ENCODE measurements at places on chromosomes 1 and 21.
A peak's percentile ranks its signal among the peaks of the same experiment; 100 is the strongest.

DNA sequence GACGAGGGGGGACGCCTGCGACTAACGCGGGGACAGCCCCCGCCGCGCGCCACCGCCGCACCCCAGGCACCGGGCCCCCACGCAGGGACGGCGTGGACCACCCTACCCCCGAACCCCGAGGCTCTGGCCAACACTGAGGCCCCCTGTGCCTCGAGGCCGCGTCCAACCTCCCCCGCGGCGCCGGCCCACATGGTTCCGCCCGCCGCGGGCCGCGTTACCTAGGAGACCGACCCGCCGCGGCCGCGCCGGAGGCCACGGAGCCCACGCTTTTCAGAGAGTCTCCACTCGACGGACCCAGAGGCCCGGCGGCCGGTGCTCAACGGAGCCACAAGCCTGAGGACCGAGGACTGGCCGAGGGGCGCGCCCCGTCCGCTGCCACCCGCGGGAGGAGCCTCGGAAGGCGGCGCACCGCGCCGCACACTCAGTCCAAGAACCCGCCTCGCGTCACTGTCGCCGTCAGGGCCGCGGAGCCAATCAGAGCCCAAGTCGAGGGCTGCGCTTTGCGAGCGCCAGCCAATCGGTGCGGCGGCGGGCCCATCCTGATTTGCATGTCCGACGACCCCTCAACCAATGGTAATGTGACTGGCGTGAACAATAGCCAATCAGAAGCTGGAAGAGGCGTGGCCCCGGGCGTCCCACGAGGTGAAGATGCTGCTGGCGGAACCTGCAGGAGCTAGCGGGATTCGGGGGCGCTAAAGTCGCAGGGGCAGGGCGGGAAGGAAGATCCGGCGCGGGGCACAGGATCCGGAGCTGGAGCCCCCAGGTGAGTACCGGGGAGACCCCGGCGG lies at the start of gene NPHP4:
Gene NPHP4, minus strand, starts transcription at position 400 of the 788 bp plus-strand sequence. CDS start 6,136 bp downstream, outside the sequence.
- DNase-seq = peak; percentile 100

GRCh38 chr1:98704474-98704873 lies 43.0 kb downstream of the SNX7 start:
- DNase-seq = peak; percentile 49

DNA sequence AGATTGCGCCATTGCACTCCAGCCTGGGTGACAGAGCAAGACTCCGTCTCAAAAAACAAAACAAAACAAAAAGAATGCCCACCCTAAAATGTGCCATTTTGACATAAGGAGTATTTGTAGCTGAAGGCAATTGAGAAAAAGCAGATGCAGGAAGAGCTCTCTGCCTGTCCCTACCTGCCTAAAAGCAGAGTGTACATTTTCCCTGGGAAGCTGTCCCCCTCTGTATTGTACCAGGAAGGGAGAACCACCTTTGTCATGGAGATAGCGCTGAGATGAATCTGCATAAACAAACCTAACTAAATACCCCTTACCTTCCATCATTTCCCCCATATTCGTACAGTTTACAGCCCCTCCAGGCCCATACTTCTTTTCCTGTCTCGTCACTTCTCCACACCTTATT lies 94.4 kb upstream of the SLC45A1 start:
- DNase-seq = no peak

GRCh38 chr1:202159534-202160371 lies 649 bp downstream of the PTPN7 start:
- no peak for DNase-seq

GRCh38 chr1:183576537-183576936 lies 13.7 kb downstream of the NCF2 start:
- DNase-seq = no peak

- DNase-seq = peak; percentile 17
Observed at GRCh38 chr1:11845641-11846335, 1.8 kb downstream of the NPPA start.

GRCh38 chr1:181538836-181539235 lies 55.5 kb downstream of the CACNA1E start:
- no peak for DNase-seq

DNA sequence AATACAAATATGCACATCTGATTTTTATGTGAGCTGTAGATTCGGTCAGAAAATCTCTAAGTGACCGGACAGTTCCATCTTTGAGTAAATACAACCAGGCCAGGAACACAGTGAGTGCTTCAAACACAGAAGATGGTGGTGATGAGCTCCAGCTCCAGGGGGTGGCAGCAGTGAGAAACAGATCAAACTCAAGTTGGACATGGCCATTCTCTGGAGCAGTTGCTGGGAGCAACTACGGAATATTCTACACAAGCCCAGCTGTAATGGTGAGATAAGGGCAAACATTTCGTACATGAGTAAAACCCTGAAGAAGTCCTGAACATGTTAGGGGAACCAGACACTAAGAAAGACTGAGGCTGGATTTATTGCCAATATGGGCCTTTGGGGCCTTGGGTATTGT lies 100.7 kb downstream of the BARHL2 start:
- DNase-seq = no peak

DNA sequence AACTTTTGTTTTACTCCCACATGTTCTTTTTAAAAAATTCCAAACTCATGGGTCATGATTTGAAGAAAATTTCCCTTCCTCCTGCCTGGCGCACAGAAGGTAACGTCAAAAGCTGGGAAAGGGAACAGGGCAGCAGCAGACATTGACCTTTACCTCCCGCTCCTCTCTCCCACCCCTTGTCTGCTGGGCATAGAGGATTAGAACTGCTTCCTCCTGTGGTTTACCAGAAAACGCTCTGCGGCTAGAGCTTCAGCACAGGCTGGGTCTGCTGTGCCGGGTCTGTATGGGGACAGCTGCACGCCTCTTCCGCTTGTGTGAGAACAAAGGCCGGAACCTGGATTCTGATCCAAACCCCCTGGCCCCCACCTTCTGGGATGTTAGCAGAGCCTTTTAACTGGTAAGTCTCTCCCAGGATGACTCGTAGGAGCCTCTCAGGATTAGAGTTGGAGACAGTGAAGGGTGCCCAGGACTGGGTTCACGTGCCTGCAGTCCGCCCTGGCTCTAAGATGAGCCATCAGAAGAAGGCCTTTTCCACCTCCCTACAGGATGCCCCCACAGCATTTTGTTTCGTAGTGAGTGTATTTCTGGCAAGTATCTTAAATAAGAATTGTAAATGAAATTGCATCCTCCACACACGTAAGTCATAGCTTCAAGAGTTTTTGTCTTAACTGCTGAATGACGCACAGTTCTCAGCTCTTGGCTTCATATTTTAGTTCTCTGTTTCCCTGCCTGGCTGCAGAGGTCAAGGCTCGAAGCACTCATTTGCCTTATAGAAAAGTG lies 5.2 kb downstream of the H6PD start:
- no peak for DNase-seq

GRCh38 chr1:186802388-186802787 lies 26.4 kb upstream of the PLA2G4A start:
- no peak for DNase-seq

GRCh38 chr1:26768755-26769154 lies 19.0 kb upstream of the PIGV start:
- DNase-seq = peak; percentile 92

- no peak for DNase-seq
Observed at GRCh38 chr1:47756006-47756405, 241.2 kb downstream of the TRABD2B start.

DNA sequence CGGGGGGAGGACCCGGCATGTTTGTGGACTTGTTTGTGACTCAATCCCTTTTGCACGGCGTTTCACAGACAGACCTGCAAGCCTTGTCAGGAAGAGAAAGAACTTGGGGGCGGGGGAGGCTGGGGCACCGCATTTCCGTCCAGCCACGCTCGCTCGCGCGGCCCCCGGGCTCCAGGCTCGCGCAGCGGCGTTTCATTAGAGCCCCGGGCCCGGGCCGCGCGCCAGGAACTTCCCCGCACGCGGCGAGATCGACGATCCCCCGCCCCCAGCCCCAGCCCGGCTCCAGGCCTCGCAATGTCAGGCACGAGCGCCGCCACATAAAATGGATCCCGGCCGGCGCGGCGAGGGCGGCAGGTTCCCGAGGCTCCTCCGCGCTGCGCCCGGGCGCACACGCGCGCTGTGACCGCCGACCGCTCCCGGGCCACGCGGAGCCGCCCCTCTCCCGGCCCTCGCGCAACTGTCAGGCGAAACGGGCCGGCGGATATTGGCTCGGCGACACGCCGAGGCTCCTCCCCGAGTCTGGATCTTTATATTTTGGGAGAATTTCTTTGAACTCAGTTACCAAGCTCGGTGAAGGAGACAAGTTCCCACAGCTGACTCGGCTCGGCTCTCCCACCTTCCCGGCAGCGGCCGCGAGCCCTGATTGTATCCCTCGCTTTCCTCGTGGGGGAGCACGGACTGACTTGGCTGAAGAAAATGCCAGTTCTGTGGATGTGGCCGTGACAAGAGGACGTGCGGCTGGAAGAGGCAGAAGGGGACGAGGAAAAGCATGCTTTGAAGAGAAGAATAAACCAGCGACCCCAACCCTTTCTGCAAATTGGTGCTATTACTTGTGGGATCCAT lies at the start of gene KIF26B:
Gene KIF26B, plus strand, starts transcription at position 557 of the 843 bp plus-strand sequence. CDS start 440 bp downstream, outside the sequence.
- peak; percentile 46 for DNase-seq

DNA sequence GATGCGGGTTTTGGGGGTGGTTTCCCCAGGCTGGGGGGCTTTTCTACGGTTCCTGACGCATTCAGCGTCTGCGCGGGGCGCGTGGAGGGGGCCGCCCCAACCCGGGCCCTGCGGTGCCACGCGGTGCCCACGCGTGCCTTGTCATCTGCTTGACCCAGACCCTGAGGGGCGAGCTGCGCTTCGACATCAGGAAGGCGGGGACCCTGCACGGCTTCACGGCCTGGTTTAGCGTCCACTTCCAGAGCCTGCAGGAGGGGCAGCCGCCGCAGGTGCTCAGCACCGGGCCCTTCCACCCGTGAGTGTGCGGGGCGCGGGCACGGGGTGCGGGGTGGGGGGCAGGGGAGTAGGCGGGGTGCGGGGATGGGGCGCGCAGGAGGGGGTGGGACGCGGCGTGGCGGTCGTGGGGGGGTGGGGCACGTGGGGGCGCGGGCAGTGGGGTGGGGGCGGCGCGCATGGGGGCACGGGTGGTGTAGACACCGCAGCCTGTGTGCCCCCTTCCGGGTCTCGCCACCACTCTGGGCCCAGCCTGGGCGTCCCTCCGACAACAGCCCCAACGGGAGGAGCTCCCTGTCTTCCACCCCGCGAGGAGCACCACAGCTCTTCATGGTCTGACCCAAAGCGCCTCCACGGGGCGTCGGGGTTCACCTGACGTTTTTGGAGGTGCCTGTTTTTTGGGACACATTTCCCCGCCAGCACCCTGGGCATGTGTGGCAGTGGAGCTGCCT lies 26.3 kb downstream of the PRMT2 start:
- no peak for DNase-seq

- peak; percentile 42 for DNase-seq
Observed at GRCh38 chr21:36891692-36892091, 74.8 kb downstream of the HLCS start.

DNA sequence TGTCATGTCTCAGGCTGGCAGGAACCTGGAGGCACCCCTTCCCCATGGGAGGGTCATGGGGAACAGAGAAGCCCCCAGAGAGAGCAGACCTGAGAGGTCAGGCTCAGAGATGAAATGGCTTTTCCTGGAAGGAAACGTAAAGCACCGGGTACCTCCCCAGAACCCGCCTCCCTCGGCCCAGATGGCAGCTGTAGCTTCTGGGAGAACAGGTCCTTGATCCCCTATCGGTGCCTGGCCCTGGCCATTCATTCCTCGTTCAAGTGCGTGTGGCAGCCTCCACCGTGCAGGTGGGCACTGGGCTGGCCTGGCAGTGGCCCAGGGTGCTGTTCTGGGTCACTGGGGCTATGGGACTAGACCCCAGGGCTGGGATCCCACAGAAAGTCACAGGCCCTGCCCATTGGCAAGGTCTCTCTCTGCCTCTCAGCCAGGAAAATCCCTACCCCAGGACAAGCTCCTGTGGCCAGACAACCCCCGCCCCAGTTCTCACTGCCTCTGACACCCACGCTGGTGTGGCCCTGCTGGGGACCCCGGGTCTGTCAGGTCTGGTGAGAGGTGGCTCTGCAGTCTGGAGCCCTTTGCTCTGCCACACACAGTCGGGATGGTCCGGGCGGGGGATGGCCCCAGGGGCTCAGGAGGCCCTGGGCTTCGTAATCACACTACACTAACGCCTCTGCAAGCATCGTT lies 183.2 kb upstream of the VAMP3 start:
- no peak for DNase-seq

GRCh38 chr1:52550447-52550846 lies 2.4 kb downstream of the TUT4 start:
- no peak for DNase-seq

GRCh38 chr1:20320704-20321103 lies 30.0 kb downstream of the VWA5B1 start:
- no peak for DNase-seq

DNA sequence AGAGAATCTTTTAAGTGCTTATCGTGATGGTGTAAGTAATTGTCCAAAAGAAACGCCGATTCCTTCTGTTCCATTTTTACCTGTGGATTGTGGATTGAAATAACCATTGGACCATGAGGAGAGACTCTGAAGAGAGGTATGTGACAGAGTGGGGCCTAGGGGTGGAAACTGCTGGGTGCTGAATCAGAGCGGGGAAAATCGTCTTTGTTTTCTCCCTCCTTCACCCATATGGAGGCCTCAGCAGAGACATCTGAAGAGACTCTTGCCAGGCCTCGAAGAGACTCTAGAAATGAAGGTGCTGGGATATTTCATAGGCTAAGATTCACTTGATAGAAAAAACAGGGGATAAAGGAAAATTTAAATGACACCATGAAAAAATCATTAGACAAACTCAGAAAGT lies 1327.0 kb downstream of the BRINP3 start:
- no peak for DNase-seq

GRCh38 chr1:180343921-180344769 lies 114.1 kb downstream of the LHX4 start:
- DNase-seq = peak; percentile 34

- DNase-seq = no peak
Observed at GRCh38 chr1:163406772-163407171, 85.0 kb downstream of the NUF2 start.

GRCh38 chr1:94755675-94756074 lies 64.5 kb upstream of the SLC44A3 start:
- peak; percentile 92 for DNase-seq

GRCh38 chr1:45001011-45001481 lies 10.1 kb downstream of the HECTD3 start:
- DNase-seq = no peak

DNA sequence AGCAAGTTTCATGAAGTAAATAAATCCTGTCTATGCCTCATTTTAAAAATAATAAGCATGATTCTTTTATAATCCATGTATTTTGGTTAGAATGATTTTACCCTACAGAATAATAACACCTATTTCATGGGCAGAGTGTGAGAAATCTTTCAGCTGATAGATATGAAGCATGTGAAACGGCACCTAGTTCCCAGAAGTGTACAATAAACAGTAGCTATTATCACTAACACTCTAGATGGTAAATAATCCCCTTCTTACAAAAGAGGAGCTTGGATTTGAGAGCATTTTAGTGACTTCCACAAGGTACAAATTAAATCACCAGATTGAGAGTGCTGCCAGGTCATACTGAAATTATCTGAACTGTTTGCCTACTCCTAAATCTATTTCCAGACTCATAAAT lies 95.3 kb upstream of the NRIP1 start:
- DNase-seq = no peak
